ENCODE measurements at places on chromosomes 3 and 15.

- DNase-seq = no peak
Observed at GRCh38 chr3:44120721-44121582, 120.7 kb upstream of the TOPAZ1 start.

DNA sequence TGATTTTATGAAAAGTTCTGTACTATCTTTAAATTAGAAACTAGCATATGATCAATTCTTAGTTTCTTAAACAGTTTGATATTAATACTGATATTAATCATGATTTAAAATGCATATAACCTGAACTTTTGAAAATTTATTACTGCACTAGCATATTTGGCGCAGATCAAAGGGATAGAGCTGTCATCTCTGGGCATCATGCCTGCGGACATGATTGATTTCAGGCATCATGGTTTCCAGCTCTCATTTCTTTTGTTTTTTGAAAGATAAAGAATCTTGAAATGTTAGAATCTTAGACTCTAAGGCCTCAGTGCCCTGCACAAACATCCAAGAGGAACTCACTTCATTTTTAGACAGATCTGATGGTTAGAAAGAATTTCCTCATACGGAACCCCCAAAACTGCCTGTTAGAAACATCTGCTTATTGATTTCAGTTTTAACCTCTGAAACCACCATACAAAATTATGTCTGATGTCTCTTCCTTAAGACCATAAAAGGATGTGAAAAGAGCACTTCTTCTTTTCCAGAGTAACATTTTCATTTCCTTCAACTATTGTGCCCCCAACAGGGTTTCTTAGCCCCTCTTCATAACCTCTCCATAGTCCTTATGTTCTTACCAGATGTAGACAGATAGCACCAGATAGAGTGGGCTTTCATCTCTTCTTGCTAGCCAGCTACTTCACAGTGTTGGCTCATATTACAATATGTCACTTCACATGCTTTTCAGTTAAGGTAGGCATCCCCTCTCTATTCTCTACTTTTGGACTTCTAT lies 110.8 kb downstream of the BBX start:
- no peak for DNase-seq

DNA sequence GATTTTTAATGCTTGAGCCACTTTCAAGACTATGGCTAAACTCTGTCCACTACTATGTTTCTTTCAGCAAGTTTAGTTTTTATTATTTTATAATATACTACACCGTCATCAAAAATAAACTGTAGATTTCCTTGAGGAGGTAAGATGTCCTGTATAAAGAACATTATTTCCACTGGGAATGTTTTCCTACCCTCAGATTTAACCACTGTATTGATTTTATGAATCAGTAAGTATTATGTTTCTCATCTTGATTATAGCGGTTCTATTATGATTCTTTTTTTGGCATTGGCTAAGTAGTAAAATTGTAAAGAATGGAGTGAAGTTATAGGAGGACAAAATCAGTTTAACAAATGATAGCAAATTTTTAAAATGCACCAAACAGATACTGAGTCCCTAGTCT lies 44.4 kb downstream of the ADAM10 start:
- DNase-seq = no peak

DNA sequence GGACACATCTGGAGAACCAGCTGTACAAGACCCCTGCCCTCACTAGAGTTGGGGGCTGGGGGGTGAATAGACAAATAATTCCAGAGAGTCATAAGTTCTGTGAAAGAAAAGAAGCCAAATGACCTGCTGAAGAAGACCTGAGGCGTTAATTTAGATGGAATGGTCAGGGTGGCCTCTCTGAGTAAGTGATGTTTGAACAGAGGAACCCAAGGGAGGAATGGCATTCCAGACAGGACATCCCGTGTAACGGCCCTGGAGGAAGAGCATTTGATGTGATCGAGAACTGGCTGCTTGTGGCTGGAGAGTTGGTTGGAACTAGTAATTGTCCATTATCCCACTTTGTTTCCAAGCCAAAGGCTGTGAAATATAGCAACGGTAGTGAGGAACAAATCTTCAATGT lies 1.7 kb downstream of the NR2C2 start:
- DNase-seq = no peak

GRCh38 chr3:125129512-125129997 lies 73.8 kb upstream of the HEG1 start:
- DNase-seq = no peak

- DNase-seq = no peak
Observed at GRCh38 chr3:129352650-129353588, 74.2 kb downstream of the HMCES start.

DNA sequence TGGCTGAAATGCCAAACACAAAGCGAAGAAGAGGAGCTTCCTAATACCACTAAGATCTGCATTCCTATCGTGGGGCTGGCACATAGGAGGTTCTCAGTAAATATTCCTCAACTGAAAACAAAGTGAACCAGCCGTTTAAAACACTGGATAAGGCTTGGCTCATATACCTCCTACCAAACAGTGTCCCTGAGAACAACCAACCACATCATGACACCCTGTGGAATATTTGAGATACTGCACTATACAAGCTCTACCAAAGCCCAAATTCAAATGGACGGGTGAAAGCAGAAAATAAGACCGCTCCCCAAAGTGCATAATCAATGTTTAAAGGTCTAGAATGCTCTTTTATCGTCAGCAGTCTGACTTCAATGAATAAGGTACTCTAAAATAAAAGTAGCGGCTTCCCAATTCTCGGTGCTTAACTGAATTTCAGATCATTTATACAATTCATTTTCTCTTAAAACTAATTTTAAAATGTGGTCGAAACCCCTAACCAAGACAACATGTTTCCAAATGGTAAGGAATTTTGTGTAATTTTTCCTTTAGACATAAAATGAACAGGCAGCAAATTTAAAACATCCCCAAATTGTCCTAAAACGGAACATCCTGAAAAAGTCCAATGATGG lies 425.8 kb downstream of the ERC2 start:
- DNase-seq = no peak

DNA sequence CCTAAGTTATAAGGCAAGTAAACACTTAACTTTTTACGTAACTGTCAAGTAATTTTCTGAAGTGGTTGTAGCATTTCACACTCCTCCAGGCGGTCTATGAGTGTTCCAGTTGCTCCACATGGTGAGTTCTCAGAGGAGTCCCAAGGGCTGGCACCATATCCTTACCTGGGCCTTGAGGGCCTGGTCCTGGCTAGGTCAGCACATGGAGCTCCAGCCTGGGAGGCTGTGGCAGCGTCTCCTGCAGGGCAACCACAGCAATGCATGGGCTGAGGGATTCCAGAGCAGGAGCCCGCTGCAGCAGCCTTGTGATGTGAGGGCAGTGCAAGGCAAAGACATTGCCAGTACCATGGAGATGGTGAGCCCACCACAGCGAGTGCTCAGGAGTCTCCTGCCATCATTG lies 32.2 kb upstream of the LYZL4 start:
- no peak for DNase-seq

DNA sequence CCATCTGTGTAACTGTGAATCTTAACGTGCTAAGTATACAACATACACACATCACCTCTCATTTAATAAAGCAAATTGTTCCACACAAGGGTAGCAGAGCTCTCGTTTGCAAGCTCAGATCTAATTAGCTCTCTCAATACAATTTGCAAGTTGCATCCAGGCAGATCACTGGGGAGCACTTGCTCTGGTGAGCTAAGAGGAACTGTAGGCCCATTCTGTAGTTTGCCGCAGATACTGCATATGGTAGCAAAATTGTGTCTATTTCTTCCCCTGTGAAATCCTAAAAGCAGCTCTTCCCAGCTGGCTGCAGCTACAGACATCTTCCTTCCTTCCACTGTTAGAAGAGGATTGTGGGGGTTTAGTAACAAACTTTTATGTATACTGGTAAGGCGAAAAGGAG lies 288.7 kb upstream of the ADAMTS9 start:
- DNase-seq = no peak

DNA sequence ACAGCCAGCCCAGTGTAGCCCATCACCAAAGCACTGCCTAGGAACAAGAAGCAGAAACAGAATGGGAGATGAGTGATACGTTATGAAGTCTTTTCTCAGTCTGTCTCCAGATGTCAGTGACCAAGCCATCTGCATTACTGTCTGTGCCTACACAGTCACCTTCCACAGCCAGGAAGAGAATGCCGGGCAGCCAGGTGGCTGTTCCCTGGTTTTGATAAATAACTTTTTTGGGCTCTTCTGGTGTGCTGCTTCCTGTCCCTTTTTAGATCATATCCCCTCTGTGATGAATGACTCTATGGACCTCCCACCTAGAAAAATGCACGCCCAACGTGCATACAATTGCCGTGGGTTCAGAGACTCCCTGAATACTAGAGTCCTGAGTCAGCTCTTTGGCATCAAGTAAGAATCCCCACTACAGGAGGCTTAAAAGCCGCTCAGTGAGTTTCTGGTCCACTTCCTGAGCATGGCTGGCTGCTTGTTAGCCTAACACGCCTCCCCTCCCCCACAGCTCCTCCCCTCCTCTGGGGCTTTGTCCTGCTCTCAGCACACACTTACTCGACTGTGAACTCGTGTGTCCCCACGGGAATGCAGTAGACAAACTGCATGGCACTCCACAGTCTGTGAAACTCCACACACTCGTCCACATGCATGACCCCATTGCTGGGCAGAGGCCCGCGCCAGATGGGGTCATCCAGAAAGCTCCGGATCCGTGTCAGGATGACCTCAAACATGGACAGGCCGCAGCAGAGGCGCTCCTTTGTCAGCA lies 34.7 kb downstream of the NIPA2 start:
- DNase-seq = no peak

- no peak for DNase-seq
Observed at GRCh38 chr3:177141471-177141870, 55.8 kb downstream of the TBL1XR1 start.

- no peak for DNase-seq
Observed at GRCh38 chr3:74523811-74524210, 90.6 kb downstream of the CNTN3 start.

GRCh38 chr3:64344721-64345207 lies 119.5 kb upstream of the PRICKLE2 start:
- DNase-seq = no peak

DNA sequence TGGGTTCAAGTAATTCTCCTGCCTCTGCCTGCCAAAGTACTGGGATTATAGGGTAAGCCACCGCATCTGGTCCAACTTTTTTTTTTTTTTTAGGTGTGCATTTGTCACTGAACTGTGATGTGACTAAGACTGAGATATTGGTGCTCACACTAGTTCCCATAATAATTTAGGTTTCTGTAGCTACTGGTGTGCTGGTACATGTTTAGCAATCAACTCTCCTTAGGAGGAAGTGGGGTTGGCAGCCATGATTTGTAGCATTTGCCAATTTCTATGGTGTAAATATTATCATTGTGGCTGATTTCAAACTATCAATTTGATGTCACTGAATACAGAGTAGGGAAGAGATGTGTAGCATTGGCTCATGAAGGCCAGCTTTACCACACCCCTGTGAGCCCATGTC lies 372.7 kb downstream of the EDEM1 start:
- DNase-seq = no peak

- no peak for DNase-seq
Observed at GRCh38 chr3:129599607-129600006, 6.9 kb downstream of the PLXND1 start.

DNA sequence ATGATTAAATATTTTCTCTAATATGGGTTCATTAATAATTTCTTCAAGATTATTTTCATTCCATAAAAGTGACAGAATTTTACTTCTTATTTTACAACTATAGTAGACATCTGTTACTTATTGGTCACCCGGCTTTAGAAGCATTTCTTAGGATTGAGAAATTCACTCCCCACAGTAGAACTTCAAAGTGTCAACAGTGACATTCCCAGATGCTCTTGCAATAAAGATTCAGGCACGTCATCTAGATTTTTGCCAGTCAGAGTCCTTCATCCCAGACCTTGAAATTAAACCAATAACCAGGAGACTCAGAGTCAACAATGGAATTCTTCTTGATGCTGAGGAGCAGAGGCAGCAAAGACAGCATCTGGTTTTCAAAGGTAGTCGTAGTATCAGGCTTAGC lies 190.8 kb downstream of the VGLL3 start:
- DNase-seq = no peak

GRCh38 chr3:165243597-165243996 lies 47.4 kb upstream of the SLITRK3 start:
- no peak for DNase-seq

DNA sequence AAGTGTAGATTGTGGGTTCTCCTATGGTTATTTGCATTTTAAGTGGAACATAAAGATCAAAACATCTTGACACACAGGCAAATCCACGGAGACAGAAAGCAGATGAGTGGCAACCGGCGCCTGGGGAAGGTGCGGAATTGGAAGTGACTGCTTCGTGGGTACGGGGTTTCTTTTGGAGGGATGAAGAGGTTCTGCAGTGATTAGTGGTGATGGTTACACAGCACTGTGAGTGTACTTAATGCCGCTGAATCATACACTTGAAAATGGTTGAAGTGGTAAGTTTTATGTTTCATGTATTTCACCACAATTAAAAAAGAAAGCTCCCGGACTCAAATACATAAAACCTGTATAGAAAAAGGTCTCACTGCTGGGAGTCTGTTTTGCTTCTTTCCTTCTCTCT lies 18.5 kb upstream of the VPS33B start:
- no peak for DNase-seq

DNA sequence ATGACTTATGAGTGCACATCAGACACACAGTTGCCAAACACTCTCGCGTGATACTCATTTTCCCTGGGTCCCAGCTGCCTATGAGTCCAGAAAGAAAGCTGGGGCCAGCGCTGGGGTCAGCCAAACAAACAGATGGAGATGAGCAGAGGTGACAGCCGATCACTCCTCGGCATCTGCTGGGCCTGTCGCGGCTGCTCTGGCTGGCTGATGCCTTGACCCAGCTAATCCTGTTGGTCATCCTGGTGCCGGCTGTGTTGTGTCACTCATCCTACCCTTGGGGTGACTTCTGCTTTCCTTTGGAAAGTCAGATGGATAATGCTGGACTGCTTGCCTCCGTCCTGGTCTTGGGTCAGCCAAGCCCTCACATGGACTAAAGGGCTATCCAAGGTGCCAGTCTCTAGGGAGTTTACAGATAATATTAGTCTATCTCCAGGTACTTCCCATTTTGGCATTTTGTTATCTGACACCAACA lies 105.3 kb upstream of the PDZRN3 start:
- no peak for DNase-seq

DNA sequence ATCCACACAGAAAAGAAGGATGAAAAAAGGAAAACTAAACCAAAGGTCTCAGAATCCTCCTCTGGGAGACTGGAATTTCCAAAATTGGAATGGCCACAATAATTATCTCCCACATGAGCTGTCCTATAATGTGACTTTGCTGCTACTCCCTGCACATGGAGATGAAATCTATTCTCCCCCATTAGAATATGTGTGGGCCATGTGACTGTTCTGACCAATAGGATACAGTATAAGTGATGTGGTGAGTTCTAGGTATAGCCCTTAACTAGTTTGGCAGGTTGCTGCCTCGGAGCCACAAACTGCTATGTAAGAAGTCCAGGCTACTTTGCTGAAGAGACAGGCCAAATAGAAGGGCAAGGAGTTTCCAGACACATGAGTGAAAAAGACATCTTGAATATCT lies 5.2 kb downstream of the TRIM59 start:
- DNase-seq = no peak

Data from activated CD4-positive, alpha-beta T cell treated with anti-CD3 and anti-CD28 coated beads, Interleukin-2, amount 50 U/mL, for 16 hours (primary cell).